Spleen (tissue), 13 donors: ENCODE measurements at places on chromosomes 3 and 15.

- no peaks in the 10 kb centered on the region for H3K36me3 ChIP-seq
- no peak for DNase-seq
- no peaks in the 10 kb centered on the region for H3K27me3 ChIP-seq
- H3K4me1 ChIP-seq = peaks cover 3% of the 10 kb centered on the region
- H3K27ac ChIP-seq = no peak overlapping the region
- H3K4me3 ChIP-seq = no peak overlapping the region
These were observed 324.1 kb upstream of the RASGRP1 start for GRCh38 chr15:38888701-38889221.

DNA sequence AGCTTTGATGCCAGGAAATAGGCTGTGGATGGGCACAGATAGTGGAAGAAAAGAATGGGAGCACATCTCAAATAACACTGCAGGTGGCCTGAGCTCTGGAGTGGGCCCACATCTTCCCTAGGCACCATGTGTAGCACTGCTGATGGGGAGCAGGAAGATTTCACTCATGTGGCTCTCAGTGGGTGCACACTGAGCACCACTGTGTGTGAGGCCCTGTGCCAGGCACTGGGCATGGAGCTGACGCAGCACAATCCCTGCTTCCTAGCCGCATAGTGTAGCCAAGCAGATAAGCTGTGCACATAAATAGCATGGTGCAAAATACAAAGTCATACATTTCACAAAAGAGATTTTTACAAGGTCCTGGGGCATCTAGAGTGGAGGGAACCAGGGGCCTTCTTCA lies 101.6 kb downstream of the MOBP start:
- H3K27me3 ChIP-seq = no peaks in the 10 kb centered on the region
- H3K4me3 ChIP-seq = no peak overlapping the region
- no peaks in the 10 kb centered on the region for H3K36me3 ChIP-seq
- DNase-seq = no peak
- H3K27ac ChIP-seq = peak overlapping the region; percentile 22

DNA sequence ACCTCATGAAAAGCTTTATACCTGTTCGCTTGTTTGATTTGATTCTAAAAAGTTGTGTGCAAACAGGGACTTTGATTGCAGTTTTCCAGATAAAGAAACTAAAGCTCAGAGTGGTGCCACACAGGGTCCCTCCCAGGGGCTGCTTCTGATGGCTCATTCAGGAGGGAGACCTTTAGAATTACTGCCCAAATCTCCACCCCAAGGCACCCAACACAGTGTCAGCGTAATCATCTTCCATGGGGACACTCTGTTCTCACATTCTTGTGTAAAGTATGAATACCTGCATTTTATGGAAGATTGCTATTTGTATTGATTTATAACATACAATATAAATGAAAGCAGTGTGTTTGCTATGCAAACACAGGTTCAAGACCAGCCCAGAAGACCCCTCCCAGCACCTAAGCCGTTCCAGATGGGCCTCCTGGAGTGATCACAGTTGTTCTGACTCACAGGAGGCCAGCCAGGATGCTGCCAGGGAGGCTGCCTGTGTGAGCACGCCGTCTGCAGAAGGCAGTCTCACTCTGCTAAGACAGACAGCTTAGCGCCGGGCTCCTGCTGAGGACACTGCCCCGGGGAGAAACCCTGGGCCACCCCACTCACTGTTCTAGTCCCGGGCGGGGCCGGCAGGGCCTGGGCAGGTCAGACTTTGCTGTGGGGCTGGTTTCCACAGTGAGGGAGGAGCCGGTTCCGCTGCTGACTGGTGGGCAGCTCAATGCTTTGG lies 185.6 kb downstream of the FAM43A start:
- DNase-seq = peak; percentile 87
- no peaks in the 10 kb centered on the region for H3K36me3 ChIP-seq
- no peak overlapping the region for H3K4me3 ChIP-seq
- H3K27me3 ChIP-seq = no peaks in the 10 kb centered on the region
- H3K4me1 ChIP-seq = peaks cover 48% of the 10 kb centered on the region

DNA sequence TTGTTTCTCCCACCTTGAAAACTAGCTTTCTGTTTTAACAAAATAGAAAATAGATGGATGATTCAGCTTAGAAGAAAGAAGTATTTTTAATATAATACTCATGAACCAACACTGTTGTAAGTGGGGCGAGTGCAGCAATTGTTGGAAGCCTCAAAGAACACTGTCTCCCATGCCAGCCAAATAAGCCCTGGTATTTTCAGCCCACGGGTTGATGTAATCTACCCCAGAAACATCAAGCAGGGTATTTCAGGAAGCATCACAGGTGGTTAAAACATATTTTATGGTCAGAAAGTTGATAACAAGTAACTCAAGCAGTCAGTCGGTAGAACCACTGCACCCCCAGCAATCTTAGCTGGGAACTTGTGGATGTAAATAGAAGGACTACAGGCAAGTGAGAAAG lies 115.9 kb downstream of the SV2B start:
- H3K4me1 ChIP-seq = no peaks in the 10 kb centered on the region
- H3K27ac ChIP-seq = no peak overlapping the region
- no peaks in the 10 kb centered on the region for H3K27me3 ChIP-seq

GRCh38 chr3:169158379-169158778 lies 505.1 kb downstream of the MECOM start:
- H3K27me3 ChIP-seq = peaks cover 11% of the 10 kb centered on the region
- H3K4me3 ChIP-seq = no peak overlapping the region
- H3K36me3 ChIP-seq = no peaks in the 10 kb centered on the region
- DNase-seq = no peak
- no peak overlapping the region for H3K27ac ChIP-seq
- H3K4me1 ChIP-seq = peaks cover 2% of the 10 kb centered on the region

- H3K27me3 ChIP-seq = no peaks in the 10 kb centered on the region
- no peaks in the 10 kb centered on the region for H3K36me3 ChIP-seq
- no peak overlapping the region for H3K27ac ChIP-seq
- DNase-seq = no peak
These were observed 5.8 kb downstream of the TMIE start for GRCh38 chr3:46706771-46707582.

- H3K36me3 ChIP-seq = no peaks in the 10 kb centered on the region
- peaks cover 34% of the 10 kb centered on the region for H3K27me3 ChIP-seq
- DNase-seq = no peak
- no peak overlapping the region for H3K4me3 ChIP-seq
These were observed 290.5 kb downstream of the RPLP1 start for GRCh38 chr15:69743091-69743490.
